ENCODE measurements at places on chromosomes 7 and 10.

GRCh38 chr10:79352035-79352877 is 5.0 kb downstream of the PPIF start:
- no peak for DNase-seq

DNA sequence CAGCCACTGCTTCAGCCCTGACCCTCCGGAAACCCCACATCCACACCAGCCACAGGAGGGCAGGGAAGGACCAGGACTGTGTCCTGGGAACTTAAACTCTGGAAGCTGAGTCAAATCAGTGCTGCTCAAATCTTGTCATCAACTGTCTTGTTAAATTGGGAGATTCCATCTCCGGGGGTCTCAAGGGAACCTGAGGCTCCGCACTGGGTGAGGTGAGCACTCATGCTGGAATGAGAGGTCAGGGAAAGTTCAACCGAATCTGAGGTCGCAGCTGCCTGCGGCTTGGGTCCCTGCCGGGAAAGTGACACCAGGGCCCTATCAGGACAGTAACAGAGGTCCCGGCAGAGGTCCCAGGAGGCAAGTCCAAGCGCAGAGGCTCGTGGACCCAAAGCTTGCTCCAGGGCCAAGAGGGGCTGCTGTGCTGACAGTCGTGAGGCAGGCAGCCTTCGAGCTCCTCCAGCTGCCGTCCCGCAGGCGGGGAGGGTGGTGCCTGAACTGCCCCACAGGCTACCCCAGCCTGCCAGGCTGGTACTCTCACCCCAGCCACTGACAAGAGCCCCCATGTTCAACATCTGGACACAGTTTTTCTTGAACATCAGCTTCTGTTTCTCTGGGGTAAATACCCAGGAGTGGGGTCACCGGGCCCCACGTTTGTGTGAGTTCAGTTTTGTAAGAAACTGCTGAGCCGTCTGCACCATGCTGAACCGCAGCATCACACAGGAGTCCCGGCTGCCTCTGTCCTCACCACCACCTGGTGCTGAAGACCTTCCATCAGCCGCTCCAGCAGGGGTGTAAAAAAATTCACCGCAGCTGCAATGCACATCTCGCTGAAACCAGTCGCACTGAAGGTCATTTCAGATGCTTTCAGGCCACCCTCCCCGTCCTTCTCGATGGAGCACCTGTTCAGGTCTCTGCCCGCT is 101.0 kb downstream of the DIP2C start:
- DNase-seq = no peak

GRCh38 chr10:480928-481552 is 208.4 kb downstream of the DIP2C start:
- DNase-seq = peak; percentile 47

- DNase-seq = peak; percentile 96
Observed at GRCh38 chr10:931326-932318, at the start of gene LARP4B. Gene LARP4B (minus strand): TSS chr10:931705. CDS start chr10:885721, 45,984 bp downstream.

DNA sequence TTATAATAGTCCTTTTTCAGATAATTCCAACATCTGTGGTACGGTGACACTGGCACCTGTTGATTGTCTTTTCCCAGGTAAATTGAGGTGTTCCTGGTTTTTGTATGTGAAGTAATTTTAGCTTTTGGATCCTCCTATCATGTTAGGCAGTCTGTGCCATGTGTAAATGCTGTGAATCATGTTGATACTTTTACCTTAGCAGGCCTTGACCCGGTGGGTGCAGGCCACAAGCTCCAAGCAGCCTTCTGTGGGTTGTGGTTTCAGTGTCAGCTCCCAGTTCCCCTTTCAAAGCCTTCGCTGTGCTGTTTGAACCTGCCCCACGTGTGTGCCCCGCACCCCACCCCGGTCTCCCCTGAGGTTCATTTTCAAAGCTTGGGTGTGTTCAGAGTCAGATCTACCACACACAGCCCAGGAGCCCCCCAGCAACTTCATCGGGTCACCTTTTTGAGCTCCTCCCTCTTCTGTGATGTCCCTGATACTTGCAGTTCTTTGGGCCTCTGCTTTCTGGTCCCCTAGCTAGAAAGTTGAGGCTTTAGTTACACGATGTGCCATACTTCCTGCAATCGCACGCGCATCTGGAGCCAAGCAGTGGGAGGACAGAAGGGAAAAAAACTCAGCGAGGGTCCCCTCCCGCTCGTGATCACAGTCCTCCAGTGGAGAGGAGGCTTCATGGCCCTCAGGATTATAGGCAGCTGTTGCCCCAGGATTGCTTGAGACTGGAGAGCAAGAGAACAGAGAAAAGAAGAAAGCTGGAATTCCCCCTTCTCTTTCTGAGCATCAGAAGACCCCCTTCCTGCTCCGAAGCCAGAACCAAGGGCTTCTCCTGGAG is 8.7 kb upstream of the BHLHA15 start:
- DNase-seq = no peak

- no peak for DNase-seq
Observed at GRCh38 chr10:49830016-49830415, 67.9 kb upstream of the OGDHL start.

DNA sequence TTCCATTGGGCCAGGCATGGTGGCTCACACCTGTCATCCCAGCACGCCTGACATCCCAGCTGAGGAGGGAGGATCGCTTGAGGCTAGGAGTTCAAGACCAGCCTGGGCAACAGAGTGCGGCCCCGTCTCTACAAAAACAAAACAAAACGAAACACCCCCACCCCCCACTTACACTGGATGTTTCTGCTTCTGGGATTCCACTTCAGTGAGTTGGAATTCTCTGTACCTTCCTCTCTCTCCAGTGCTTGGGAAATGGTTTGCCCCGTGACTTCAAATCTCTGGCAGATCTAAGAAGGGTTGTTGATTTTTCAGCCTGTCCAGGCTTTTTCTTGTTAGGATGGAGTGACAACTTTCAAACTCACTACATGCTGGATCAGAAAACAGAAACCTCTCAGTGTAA is 106.9 kb downstream of the ANLN start:
- no peak for DNase-seq

- DNase-seq = no peak
Observed at GRCh38 chr10:27620430-27621397, 116.6 kb downstream of the RAB18 start.

- DNase-seq = no peak
Observed at GRCh38 chr10:1183033-1183396, 126.8 kb downstream of the WDR37 start.

GRCh38 chr10:27743012-27743876 is 2.4 kb downstream of the MKX start:
- no peak for DNase-seq

GRCh38 chr10:19488592-19489280 is 327.5 kb upstream of the PLXDC2 start:
- no peak for DNase-seq

DNA sequence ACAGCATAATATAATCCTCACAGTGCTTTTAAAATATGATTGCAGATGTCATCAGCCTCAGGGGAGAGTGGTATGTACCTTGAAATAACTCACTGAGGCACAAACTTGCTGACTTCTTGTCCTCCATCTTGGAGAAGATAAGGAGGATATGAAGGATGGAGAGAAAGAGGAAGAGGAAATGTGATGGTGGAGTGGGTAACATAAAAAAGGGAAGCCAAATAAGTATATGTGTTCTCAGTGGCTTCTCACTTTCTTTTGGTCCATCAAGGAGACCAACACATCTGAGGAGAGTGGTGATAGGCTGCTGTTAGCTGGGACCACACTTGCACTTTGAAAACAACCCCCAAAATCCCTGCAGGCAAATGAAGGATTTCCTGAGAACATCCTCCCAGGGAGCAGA is 21.6 kb upstream of the ZNF37A start:
- no peak for DNase-seq

- no peak for DNase-seq
Observed at GRCh38 chr7:105703207-105703930, 122.1 kb upstream of the EFCAB10 start.

DNA sequence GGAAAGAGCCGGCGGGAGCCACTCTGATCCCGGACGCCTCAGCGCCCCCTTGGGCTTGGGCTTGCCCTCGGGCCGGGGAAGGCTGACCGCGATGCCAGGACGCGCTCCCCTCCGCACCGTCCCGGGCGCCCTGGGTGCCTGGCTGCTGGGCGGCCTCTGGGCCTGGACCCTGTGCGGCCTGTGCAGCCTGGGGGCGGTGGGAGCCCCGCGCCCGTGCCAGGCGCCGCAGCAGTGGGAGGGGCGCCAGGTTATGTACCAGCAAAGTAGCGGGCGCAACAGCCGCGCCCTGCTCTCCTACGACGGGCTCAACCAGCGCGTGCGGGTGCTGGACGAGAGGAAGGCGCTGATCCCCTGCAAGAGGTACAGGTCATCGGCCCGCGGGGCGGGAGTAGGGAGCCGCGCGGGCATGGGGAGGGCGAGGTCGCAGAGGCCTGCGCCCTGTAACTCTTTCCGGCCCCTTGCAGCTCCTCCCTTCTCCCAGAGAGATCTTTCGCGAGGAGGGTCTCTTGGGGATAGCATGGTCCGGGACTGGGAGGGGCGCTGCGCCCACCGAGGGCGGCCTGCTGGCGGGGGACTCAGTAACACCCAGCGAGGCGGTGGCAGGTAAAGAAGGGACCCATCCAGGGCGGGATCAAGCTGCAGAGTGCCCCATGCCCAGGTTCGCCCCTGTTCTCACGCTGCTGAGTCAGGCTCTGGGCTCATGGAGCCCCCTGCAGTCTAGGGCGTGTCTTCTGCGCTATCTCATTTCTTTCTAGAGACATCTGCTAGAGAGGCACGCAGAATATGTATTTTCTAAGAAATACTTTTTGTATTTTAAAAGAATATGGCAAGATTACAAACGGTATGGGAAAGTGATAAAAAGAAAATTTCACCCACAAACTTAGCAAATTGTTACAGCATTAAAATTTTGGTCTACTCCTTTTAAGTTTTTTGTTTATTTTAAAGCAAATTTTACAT is 687 bp downstream of the EPDR1 start:
- no peak for DNase-seq

DNA sequence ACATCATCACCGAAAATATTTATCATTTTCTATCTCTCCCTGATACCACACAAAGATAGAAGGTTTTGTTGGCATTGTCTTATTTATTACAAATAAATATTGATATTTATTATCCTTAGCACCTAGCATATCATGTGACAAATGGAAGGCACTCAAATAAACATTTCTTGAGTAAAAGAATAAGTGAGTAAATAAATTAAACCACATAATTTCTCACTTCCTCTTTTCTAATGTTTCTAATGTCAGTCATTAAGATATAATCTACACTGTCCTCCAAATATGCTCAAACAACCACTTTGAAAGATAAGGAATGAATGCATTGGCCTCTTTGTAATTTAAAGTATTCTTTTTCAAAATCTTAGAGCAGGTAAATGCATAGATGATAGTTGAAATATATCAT is 1027.8 kb upstream of the LRRTM3 start:
- no peak for DNase-seq
